Panc1 (cell line): ENCODE measurements at places on chromosomes 6 and 20. TPM values are rescaled to one million over a fixed set of nuclear protein-coding genes. Genes with fewer than 3 reads are reported as not detected.

The KHDC1 gene
- total RNA-seq = 9.6 TPM

- DNase-seq = no peak
Measured at GRCh38 chr6:160088069-160088783, 33.4 kb upstream of the SLC22A1 start.

DNA sequence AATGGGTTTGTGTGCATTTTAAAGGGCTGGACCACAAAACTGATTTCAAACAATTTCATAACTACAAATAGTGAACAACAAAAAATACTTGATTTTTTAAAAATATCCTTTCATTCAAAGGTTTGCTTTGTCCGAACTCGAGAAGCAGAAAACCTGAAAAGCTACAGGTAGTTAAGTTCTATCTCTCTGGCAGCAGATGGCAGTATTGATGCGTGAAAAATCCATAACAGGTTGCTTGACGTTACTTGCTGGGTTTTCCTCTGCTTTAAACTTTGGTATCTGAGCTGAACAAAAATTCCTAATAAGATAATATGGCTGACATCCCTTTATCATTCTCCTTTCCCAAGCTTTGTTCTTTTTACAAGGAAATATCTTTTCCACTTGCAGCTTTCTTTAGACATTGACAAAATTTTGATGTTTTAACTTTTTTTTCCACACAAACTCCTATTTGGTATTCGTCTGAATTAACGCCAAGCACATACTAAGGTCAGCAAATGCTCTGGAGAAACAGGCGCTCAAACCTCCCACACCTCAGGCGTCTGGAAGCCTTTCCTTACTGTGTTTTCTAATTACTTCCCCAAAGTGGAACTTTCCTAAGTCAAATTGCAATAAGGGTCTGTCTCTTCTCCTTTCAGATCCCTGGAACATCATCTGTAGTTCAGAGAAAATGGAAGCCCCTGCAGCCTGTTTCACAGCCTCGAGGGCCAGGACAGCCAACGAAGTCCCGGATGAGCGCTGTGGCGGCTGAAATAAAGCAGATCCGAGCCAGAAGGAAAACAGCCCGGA, 50.3 kb upstream of the GFRAL start:
- DNase-seq = peak; percentile 42

DNA sequence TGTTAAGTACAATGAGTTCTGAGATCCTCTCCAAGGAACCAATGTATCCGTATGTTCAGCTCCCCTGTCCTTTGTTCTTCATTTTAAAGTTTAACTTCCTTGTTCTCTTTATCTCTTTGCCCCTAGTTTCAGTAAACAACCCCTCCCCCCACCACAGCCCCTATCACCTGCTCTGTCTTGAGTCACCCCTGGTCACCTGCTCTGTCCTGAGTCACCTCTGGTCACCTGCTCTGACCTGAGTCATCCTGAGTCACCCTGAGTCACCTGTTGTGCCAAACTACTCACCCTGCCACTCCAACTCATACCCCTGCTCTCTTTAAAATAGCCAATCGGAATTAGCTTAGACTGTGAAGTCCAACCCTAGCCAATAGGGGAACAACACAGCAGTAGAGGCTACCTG, 288.7 kb upstream of the CDYL start:
- DNase-seq = no peak

- no peak for DNase-seq
Measured at GRCh38 chr20:21554985-21555384, 41.1 kb upstream of the NKX2-2 start.

- DNase-seq = no peak
Measured at GRCh38 chr20:19986419-19986818, 30.7 kb upstream of the NAA20 start.

GRCh38 chr20:40331807-40332560, 357.1 kb downstream of the MAFB start:
- DNase-seq = no peak

The OTOR gene
- not detected for total RNA-seq

- DNase-seq = no peak
Measured at GRCh38 chr6:142683714-142684141, 261.2 kb downstream of the HIVEP2 start.
